Cardiac septum (tissue), 1 donor: ENCODE measurements at places on chromosomes 7 and 10.
A peak's percentile ranks its signal among the peaks of the same experiment; 100 is the strongest.

DNA sequence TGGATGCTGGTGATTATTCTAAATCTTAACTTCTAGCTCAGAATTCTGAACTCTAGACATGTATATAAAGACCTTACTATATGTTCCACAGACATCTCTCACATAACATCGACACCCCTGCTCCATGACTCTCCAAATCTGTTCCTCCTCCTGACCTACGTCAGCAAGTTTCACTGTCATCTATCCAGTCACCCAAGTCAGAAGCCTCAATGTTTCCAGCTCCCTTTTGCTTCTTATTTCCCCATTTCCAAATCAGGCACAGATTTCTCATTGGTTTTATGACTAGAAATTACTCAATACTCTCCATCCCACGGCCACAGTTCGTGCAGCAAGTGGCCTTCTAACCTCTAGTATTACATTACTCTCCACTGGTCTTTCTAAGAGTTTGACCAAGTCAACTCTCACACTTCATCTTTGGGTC, 28.5 kb downstream of the EPC1 start:
- no peak for DNase-seq

- no peak for DNase-seq
Observed at GRCh38 chr10:7478727-7479457, 68.1 kb upstream of the SFMBT2 start.

- DNase-seq: no peak
Observed at GRCh38 chr7:105618016-105618296, 36.7 kb upstream of the EFCAB10 start.

DNA sequence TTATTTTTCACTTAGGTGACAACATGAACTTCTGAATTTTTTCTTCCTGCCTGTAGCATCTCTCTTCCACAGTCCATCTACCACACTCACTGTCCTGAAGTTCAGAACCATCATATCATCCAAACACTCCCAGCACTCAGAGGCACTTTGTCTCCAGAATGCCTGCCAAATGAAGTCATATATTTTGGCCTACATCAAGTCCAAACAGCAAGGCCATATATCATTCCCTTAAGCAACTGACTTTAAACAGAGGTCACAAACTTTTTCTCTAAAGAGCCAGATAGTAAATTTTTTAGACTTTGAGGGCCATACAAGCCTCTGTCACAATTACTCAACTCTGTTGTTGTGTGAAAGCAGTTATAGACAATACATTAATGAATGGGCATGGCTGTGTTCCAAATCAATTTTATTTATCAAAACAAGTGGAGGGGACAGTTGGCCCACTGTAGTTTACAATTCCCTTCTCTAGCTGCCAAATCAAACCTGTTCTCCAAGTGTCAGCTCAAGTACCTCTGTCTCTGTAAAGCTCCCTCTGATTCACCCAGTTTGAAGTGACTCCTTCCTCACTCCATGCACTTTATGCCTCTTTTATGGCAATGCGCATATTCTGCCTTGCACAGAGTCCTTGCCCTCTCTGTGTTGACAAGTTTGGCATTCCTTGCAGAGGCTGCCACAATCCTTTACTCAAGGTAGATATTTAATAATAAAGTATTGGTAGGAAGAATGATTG, 305.7 kb downstream of the FZD1 start:
- no peak for DNase-seq

GRCh38 chr7:84524714-84525694, 330.4 kb upstream of the SEMA3A start:
- no peak for DNase-seq

DNA sequence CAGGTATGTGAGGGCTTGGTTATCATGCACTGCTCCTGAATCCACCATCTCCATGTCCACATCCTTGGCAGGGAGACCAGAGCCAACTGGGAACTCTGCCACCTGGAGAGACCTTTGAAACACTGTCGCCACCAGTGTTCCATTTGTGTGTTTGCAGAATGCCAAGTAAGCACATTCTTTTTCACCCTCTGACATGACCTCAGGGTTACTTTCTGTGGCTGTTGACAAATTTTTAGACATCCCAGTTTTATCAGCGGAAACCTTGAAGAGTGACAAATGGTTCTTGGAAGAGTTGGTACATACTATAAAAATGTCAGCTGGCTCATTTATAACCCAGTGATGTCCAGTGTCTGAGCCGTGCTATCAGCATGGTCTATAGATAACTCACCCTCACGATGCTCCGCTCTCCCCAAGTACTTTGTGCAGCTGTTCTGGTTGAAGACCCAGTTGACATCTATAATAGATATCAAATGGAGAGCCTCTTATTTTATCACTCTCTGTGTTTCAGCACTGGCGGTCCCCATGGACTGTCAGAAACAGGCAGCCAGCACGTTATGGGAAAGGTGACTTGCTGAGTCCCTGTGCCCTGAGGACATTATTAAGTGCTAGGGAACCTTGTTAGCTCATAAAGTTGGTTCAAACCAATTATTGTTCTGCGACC, 563.1 kb upstream of the GALNT17 start:
- DNase-seq: no peak

DNA sequence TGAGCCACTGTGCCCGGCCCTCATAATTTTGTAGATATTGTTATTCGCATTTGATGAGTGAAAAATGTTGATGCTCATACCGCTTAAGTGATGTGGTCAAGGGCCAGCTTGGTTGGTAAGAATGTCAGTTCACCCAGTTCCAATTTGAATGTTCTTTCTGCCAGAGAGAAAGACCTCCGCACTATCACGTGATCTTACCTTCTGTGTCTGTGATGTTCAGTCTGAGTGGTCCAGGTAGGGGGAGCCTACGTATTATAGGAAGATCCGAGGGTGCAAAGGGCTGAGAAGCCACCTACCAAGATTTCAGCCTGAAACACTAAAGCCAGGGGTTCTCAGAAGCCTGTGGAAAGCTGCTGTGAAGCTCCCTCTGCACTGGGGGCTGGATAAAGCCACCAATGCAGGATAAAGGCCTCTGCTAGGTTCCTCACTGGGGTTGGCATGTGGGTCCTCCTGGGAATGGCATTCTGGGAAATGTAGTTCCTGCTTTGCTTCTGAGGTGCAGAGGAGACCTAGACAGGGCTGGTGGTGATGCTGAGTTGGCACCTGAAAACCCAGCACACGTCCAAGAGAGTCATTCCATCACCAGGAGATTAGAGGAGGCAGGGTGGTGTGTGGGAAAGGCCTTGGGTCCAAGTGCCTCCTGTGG, 64.7 kb upstream of the AOAH start:
- no peak for DNase-seq

- DNase-seq: no peak
Observed at GRCh38 chr10:101261702-101262101, 32.4 kb upstream of the LBX1 start.

DNA sequence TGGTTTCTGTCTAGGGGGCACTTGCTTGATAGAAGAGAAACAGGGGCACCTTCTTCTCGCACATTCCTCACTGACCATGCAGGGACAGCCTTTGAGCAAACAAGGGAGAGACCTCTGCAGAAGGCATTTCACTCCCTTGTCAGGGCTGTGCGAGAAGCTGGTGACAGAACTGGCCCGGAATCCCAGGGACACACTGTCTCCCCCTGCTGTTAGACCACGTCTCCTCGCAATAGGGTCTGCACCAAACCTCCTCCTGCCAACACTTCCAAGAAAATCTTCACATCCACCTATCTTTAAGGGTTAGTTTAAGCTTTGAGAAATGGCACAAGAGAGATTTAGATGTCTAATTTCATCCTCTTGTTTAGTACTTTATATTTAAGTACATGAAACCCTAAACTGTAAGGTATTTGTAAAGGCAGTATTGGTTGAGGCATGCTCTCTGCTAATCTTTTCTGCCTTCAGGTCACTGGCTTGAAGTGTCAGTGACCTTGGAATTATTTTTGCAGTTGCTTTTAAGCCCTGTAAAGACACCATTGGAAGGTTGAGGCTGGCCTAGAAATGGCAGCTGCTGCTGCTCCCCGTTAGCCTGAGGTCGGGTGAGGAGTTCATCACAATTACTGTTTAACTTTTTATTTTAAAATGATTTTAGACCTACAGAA, 37.0 kb downstream of the RBM20 start:
- DNase-seq: no peak

DNA sequence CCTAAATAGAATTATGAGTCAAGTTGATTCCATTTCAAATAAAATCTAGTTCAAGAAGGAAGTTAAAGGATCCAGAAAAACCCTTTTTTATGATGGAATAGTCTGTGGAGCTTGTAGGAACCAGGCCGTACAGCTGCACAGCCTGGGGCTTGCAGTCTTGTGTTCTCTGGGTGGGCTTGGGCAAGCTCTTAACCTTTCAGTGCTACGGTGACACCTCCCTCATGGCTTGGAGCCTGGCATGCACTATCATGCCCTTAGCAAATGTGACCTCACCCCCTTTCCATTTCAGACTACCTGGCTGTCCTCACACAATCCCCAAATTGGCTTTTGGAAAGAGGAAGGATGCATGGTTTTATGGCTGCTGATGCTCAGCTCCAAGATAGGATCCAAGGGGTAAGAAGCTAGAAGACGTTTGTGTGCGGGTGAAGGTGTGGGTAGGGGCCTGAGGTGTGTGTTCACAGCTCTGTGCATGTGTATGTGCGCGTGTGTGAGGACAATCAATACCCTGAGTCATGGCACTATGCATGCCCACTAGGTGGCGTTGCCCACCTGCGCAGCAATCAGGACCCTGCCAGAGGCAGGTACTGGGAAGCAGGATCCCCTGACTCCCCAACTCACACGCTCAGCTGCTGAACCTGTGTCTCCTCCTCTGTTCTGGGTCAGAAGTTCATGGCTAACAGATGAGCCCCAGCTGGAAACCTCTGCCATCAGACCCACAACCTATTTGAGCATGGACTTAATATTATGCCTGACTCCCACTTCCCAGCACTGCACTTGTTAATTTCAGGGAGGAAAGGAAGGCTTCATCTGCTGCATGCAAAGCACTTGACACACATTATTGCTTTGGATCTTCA, 113.4 kb downstream of the PTPN20 start:
- DNase-seq: peak; percentile 80

- DNase-seq: no peak
Observed at GRCh38 chr7:29297194-29297890, 102.8 kb downstream of the CHN2 start.

GRCh38 chr7:9945857-9946256, 1027.8 kb upstream of the PHF14 start:
- DNase-seq: no peak

- no peak for DNase-seq
Observed at GRCh38 chr7:140594131-140594691, 46.4 kb downstream of the DENND2A start.

GRCh38 chr10:96820765-96821164, 11.3 kb upstream of the LCOR start:
- no peak for DNase-seq

DNA sequence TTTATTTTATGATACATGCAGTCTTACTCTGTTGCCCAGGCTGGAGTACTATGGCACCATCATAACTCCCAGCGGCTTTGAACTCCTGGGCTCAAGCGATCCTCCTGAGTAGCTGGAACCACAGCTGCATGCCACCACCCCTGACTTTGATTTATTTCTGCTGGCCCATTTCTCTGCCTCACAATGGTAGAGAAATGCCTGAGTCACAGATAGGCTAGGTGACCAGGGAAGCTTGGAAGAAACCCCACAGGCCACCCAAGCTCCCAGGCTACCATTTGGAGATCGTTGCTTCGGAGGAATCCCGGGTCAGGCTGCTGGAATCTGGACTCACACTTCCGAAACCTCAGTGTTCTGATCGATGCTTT, 17.4 kb upstream of the BAIAP2L1 start:
- no peak for DNase-seq
